ENCODE measurements at places on chromosomes 1 and 21.
A peak's percentile ranks its signal among the peaks of the same experiment; 100 is the strongest.

GRCh38 chr1:109161858-109162606 lies 48.1 kb downstream of the ELAPOR1 start:
- DNase-seq: peak; percentile 40

DNA sequence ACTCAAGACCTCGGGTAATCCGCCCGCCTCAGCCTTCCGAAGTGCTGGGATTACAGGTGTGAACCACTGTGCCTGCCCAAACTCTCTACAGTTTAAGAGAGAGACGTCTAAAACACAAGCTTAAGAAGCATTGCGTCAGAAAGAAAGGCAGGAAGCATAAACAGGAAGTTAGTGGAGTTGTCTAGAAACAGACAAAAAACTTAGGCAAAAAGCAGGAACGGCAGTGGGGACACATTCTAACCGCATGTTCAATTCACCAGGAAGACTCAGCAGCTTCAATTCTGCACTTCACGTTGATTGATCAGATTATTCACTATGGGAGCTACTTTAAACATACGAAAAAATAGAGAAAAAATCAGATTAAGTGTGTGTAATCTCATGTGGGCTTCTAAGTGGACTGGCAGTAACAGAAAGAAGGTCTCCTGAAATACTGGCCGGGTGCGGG lies 7.4 kb downstream of the CFAP74 start:
- DNase-seq: no peak

DNA sequence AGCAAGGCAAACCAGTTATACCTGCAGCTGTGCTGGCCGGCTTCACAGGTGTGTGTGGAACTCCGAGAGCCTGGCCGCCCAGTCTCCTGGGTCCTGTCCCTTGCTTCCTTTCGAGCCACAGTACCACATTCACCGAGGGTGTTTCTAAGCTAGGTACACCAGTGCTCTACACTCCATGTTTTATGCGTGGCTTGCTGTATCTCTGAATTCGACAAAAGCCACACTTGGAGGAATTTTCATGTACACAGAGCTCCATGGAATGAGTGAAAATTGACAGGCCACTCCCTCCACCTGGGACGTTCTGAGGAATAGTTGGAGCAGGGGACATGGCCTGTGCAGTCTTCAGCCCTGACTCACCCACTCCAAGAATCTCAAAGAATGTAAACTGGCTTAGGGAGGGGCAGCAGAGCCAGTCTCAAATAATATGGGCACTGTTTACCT lies 14.0 kb downstream of the ETS2 start:
- no peak for DNase-seq

- no peak for DNase-seq
Measured at GRCh38 chr1:179205284-179205683, 24.2 kb downstream of the ABL2 start.

DNA sequence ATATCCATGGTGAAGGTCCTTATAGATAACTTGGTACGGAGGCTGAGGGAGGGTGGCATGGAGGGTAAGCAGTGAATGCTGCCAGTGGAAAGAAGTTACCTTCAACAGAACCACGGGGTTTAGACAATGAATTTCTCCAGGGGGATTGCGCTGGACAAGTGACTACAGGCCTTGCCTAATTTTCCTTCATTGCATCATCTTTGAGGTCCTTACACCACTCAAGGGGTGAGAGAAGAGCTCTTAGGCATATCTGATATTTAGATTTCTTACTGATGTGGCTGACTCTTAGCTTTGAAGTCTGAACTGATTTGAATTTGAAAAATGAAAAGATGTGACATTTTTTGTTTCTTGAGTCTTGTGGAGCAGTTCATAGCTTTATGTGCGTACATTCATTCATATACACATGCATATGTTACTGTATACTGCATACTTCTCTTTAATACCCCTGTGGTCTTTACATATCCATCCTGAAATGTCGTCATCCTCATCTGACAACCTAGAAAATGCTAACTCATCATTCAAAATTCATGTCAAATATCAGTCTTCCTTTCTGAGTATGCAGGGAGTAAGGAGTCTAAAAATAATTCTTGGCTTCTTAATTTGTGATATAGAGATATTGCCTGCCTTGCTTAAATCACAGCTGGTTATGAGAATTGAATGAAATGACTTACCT lies 63.6 kb downstream of the DNM3 start:
- no peak for DNase-seq
